ENCODE measurements at places on chromosomes 12 and 14. TPM values are rescaled to one million over a fixed set of nuclear protein-coding genes. Genes with fewer than 3 reads are reported as not detected.

STYK1 gene
- total RNA-seq: 0.32 TPM

DNA sequence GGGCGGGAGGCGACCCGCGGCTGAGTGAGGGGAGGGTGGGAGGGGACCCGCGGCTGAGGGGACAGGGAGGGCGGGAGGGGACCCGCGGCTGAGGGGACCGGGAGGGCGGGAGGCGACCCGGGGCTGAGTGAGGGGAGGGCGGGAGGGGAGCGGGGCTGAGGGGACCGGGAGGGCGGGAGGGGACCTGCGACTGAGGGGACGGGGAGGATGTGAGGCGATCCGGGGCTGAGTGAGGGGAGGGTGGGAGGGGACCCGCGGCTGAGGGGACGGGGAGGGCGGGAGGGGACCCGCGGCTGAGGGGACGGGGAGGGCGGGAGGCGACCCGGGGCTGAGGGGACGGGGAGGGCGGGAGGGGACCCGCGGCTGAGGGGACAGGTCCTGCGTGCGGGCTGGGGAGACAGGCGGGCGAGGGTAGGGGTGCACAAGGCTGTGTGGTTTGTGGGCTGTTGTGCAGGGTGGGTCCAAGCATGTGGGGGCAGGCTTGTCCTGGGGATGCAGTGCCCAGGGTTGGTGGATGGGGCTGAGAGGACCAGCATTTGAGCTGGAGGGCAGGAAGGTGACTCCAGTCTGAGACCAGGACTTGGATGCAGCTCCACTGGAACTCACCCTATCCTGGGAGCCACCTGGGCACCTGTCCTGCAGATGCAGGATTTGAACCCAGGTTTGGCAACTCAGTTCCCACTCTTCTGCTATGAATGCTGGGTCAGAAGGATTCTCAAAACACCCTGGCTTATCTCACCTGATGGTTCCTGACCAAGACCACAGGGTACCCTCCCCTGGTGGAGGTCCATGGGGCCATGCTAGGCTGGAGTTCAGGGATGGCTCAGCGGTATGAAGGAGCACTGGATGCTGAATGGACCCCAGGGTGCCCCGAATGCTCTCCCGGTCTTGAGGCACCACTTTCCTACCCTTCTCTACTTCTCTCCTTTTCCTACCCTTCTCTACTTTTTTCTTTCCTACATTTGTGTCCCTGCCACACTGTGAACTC is 9.4 kb downstream of the PLD4 start:
- DNase-seq: no peak

CD27 gene
- total RNA-seq: 100 TPM

OR4E2 gene
- total RNA-seq: not detected

DNA sequence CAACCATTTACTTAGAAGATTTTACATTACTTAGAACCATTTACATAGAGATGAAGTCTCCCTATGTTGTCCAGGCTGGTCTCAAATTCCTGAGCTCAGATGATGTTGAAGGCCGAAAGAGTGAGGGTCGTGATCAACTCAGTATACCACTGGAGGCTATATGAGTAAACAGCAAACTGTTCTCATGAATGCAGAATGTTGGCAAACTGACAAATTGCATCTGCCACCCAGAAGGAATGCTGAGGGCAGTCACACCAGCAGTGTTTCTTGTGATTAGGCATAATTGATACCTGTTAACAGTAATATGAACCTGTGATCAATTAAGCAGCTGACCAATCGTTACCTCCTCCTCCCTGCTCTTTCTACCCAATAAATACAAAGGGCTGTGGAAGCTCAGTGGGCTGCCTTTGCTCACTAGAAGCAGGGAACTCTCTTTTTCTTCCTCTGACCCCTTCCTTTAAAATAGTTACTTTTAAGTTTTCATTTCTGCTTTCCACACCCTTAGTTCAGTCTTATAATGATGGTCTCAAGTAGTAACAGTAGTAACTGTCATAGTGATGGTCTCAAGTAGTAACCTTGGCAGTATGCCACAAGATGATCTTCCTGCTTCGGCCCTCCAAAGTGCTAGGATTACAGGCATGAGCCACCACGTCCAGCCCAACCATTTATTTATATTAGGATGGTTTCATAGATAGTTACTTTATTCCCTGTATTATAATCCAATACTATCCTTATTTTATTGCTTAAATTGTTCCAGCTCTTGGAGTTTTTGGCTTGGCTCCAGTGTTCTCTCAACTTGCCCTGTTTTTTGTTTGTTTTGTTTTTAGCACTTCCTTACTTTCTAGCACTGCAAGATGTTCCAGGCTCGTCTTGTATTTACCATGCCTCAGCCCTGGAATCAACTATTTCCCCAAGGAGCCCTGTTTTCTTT is 25.8 kb downstream of the LIMA1 start:
- no peak for DNase-seq

GRCh38 chr14:69605738-69606137 is 5.7 kb upstream of the SUSD6 start:
- DNase-seq: no peak

Data from activated T-cell treated with anti-CD3 and anti-CD28 coated beads, Interleukin-2, amount 50 U/mL, for 4 hours (primary cell).